ENCODE measurements at places on chromosomes 7 and 10.

DNA sequence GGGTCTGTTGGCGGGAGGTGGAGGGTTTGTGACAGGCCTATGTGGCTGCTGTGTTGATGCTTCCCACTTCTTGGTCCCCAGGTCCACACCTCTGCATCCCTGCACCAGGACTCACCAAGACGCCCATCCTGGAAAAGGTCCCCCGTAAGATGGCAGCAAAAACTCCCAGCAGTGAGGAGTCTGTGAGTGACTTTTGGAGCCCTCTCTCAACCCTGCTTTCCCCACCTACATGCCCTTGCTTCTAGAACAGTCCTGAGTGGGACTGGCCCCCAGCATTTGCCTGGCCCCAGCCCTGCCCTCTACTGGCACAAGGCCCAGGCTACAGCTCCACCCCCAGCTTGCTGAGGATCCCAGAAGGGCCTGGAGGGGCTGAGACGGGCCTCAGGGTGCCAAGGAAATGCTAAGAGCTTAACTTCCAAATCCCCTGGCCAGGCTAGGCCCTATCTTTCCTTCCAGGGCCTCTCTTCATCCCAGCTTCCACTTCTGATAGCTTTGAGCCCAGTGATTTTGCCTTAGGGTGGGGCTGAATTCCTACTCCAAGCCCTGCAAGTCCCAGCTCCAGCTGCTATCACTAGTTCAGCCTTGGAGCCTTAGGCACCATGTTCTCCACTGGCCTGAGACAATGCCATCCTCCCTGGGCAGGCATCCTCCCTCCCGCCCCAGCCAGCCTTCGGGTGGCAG, 2.7 kb downstream of the CHAT start:
- H3K4me3 ChIP-seq, result no peak overlapping the region
- no peak overlapping the region for H3K27ac ChIP-seq
- no peak for DNase-seq
- H3K36me3 ChIP-seq, result no peaks in the 10 kb centered on the region
- H3K27me3 ChIP-seq, result peaks cover 65% of the 10 kb centered on the region
- H3K4me1 ChIP-seq, result peaks cover 17% of the 10 kb centered on the region

- H3K4me1 ChIP-seq, result no peaks in the 10 kb centered on the region
- H3K36me3 ChIP-seq, result no peaks in the 10 kb centered on the region
- no peak overlapping the region for H3K4me3 ChIP-seq
- no peaks in the 10 kb centered on the region for H3K27me3 ChIP-seq
These were observed 101.0 kb downstream of the SKIDA1 start for GRCh38 chr10:21424459-21424861.

- H3K4me1 ChIP-seq, result no peaks in the 10 kb centered on the region
- no peak for DNase-seq
- H3K36me3 ChIP-seq, result no peaks in the 10 kb centered on the region
These were observed 68.9 kb upstream of the AQP1 start for GRCh38 chr7:30842542-30843451.

DNA sequence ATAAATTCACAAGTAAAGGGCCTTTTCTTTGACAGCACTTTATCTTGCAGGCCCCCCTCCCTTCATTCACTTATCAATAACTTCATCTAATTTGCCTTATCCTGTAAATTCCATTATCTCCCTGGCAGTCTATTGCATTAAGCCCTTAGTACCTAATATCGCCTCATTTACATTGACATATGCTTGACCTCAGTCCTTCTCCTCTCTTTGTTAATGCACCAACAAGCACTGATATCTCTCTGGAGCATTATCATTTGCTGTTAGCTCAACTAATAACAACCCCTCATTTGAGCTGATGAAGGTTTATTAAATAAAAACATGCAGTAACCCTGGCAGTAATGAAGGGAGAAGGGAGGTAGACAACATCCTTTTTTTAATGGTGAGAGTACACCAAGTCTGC, 46.8 kb downstream of the EXOC4 start:
- peaks cover 4% of the 10 kb centered on the region for H3K4me1 ChIP-seq
- H3K27me3 ChIP-seq, result no peaks in the 10 kb centered on the region
- H3K27ac ChIP-seq, result no peak overlapping the region
- no peaks in the 10 kb centered on the region for H3K36me3 ChIP-seq

- DNase-seq, result no peak
- no peaks in the 10 kb centered on the region for H3K4me1 ChIP-seq
- H3K27ac ChIP-seq, result no peak overlapping the region
These were observed 85.9 kb downstream of the GPR37 start for GRCh38 chr7:124679586-124680225.

- H3K27ac ChIP-seq, result no peak overlapping the region
- H3K4me3 ChIP-seq, result no peak overlapping the region
- no peak for DNase-seq
These were observed 4.3 kb downstream of the LIPN start for GRCh38 chr10:88764110-88764509.

DNA sequence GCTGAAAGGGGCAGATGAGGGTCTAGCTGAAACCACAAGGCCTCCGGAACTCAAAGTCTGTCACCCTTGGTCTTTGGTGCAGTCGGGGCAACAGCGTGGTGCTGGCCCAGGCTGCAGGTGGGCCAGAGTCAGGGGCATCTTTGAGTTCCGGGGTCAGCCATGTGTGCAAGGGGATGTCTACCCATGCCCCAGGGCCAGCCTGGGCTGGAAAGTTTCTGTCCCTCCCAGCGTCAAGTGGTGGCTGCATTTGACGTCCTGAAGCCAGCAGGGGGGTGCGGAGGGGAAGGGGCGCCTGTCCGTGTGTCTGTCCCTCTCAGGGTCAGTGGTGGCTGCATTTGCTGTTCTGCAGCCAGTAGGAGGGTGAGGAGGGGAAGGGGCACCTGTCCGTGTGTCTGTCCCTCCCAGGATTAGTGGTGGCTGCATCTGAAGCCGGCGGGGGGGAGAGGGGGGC, 638 bp downstream of the BRAT1 start:
- peaks cover 4% of the 10 kb centered on the region for H3K4me1 ChIP-seq
- no peaks in the 10 kb centered on the region for H3K36me3 ChIP-seq
- peak overlapping the region; percentile 30 for H3K4me3 ChIP-seq
- H3K27ac ChIP-seq, result 0 out of 2 replicates have a peak overlapping the region, but pooled peaks have one; percentile 20
- no peaks in the 10 kb centered on the region for H3K27me3 ChIP-seq
- DNase-seq, result no peak

DNA sequence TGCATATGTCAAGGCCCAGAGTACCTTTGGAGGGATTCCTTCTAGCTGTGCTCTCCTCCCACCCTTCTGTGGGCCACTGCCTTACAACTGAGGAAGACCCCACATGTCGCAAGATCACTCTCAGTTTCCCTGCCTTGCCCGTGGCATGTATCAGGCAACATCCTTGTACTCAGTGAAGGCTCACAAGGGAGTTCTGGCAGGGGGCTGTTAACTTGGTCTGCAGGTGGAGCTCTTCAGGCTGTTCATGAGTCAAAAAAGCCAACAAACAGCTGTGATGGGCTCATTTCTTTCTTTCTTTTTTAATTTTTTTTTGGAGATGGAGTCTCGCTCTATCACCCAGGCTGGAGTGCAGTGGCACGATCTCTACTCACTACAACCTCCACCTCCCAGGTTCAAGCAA, 513.0 kb upstream of the ANKRD30A start:
- no peak overlapping the region for H3K4me3 ChIP-seq
- H3K27me3 ChIP-seq, result no peaks in the 10 kb centered on the region
- DNase-seq, result no peak
- H3K4me1 ChIP-seq, result peaks cover 3% of the 10 kb centered on the region
- H3K36me3 ChIP-seq, result no peaks in the 10 kb centered on the region

DNA sequence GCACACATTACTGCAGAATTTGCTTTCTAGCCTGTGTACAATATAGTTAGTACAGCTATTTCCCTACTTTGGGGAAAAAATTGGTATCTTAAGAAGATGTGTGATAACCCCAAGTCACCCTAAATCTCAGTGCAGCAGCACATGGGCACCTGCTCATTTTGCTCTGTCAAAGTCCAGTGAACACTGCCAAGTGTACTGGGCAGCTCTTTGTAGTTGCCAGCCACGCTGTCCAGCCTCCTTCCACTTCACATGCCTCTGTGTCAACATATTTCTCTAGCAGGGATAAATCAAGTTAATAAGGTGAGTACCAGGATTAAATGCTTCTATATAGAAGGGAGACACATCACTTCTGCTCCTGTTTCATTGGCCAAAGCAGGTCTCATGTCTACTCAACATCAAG, 87.1 kb upstream of the CDC14C start:
- no peak overlapping the region for H3K27ac ChIP-seq
- no peak for DNase-seq
- H3K36me3 ChIP-seq, result no peaks in the 10 kb centered on the region

GRCh38 chr7:12764458-12764891, 77.0 kb downstream of the ARL4A start:
- DNase-seq, result no peak
- no peaks in the 10 kb centered on the region for H3K27me3 ChIP-seq
- H3K27ac ChIP-seq, result no peak overlapping the region
- H3K4me3 ChIP-seq, result no peak overlapping the region
- no peaks in the 10 kb centered on the region for H3K4me1 ChIP-seq
- H3K36me3 ChIP-seq, result no peaks in the 10 kb centered on the region

DNA sequence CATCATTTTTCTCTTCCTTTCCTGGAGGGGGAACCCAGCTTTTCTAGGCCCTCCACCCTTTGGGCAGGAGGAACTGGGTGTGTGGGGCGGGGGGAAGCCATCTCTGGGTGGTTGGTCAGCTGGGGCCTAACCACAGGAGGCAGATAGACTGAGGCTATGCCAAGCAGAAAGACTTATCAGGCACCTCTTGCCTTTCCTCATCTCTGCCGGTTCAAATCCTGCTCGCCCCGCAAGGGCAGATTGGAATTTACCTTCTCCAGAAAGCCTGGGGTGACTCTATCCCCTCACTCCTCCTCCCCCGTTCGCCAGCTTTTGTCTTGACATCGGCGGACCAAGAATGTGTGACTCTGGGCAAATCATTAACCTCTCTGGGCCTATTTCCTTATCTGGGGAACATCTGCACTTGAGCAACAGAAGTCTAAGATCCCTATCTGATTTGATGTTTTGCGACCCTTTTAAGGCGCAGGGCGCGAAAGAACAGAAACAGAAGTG, 584 bp upstream of the GARS1 start:
- peaks cover 1% of the 10 kb centered on the region for H3K36me3 ChIP-seq
- no peaks in the 10 kb centered on the region for H3K27me3 ChIP-seq
- peak; percentile 70 for DNase-seq
- peak overlapping the region; percentile 96 for H3K4me3 ChIP-seq
- H3K27ac ChIP-seq, result peak overlapping the region; percentile 96

DNA sequence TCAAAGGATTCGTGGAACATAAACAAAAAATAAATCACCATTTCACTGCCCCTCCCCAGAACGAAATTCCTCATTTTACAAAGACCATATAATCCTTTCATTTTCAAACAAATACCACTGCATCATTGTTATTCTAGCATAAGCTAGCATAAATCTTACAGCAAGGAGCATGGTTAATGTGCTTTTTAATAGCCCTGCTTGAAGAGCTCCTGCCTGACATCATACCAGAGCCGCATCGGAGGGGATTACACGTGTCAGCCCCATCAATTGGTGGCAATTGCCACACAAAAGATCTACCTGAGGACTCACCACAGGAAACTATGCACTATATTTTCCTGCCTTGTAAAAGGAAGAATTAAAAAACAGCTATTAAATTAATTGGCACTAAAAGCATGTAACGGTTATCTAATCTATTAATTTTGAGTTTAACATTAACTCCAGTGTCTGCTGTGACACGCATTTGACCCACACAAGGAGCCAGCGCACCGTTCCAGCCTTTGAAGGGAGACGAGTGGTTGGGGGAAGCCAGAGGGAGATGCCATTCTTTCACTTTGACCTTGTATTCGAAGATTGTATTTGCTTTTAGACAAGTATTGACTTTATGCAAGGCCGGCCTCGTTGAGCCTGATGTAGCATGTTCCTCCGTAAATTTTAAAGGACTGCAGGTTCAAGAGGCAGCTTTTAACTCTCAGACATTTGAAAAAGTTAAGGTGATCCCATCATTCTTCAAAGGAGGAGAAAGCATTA, 261.1 kb upstream of the RNF32 start:
- H3K4me1 ChIP-seq, result no peaks in the 10 kb centered on the region
- no peak overlapping the region for H3K4me3 ChIP-seq
- no peak overlapping the region for H3K27ac ChIP-seq
- no peaks in the 10 kb centered on the region for H3K27me3 ChIP-seq
- no peaks in the 10 kb centered on the region for H3K36me3 ChIP-seq
- no peak for DNase-seq

DNA sequence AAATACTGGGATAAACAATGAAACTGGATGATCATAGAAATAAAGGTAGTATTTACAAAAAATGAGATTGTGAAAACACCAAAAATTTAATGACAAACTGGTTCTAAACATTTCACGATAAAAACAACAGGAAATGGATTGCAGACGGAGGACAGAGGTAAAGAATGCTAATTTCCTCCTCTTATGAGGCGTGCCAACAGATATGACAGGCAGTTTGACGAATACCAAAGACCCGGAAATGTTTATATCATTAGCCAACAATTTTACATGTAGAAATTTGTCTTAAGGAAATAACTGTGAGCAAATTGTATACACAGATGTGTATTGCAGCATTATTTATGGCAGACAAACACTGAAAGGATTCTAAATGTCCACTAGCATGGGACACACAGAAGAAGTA, 162.0 kb upstream of the MGMT start:
- no peaks in the 10 kb centered on the region for H3K27me3 ChIP-seq
- no peak overlapping the region for H3K27ac ChIP-seq

DNA sequence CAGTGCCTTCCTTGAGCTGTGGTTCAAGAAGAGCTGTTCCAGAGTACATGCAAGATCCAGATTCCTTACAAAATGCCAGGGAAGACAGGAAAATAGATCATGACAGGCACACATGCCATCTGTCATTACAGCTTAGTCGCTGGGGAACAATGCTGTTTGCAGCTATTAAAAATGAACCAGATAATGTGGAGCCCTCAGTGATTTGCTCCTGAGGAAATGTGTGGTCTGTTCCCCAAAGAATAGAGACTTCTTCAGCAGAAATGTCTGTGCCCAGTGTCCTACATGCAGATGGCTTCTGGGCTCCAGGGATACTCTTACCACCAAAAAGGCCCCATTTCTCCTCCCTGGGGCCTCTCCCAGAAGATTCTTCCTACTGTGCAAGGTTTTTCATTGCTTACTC, 627.9 kb downstream of the SORCS3 start:
- H3K27me3 ChIP-seq, result no peaks in the 10 kb centered on the region
- H3K27ac ChIP-seq, result no peak overlapping the region
- H3K4me1 ChIP-seq, result no peaks in the 10 kb centered on the region
- H3K4me3 ChIP-seq, result no peak overlapping the region

- H3K27ac ChIP-seq, result no peak overlapping the region
- H3K36me3 ChIP-seq, result no peaks in the 10 kb centered on the region
- H3K27me3 ChIP-seq, result no peaks in the 10 kb centered on the region
- no peaks in the 10 kb centered on the region for H3K4me1 ChIP-seq
These were observed 293.9 kb downstream of the C7orf25 start for GRCh38 chr7:42617806-42618457.

Data from H1 (cell line).